ENCODE measurements at places on chromosomes 2 and 18.

DNA sequence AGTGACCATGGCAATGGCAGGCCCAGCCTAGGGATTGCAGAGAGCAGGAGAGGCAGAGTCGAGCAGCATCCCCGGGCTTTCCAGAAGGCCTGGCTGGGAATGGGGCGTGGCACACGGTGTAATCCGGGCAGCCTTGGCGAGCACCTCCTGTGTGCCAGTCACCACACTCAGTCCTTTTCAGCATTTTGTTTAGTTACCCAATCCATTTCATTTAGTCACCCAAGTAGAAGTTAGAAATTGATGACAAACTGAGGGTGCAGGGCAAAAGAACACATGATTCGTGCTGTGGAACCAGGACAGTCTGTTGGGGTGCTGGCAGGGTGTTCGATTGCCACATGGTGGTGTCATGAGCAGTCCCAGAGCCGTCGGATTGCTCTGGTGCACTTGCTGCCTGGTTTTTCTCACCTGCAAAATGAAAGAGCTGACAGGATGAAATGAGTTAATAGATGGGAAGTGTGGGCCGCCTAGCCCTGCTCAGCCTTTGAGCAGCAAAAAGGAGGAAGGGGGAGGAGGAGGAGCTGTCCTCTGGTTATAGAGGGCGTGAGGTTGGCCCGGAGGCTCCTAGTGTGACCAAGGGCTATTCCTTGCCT is 299.4 kb downstream of the AGAP1 start:
- no peak for DNase-seq

DNA sequence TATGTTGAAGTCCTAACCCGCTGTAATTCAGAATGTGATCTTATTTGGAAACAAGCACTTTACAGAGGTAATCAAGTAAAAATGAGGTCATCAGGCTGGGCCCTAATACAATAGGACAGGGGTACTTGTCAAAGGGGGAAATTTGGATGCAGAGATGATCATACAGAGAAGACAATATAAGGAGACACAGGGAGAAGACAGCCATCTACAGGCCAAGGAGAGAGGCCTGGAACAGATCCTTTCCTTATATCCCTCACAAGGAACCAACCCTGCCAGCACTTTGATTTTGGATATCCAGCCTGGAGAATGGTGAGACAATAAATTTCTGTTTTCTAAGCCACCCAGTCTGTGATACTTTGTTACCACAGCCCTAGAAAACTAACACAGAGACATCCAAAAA is 104.3 kb downstream of the METTL4 start:
- no peak for DNase-seq

DNA sequence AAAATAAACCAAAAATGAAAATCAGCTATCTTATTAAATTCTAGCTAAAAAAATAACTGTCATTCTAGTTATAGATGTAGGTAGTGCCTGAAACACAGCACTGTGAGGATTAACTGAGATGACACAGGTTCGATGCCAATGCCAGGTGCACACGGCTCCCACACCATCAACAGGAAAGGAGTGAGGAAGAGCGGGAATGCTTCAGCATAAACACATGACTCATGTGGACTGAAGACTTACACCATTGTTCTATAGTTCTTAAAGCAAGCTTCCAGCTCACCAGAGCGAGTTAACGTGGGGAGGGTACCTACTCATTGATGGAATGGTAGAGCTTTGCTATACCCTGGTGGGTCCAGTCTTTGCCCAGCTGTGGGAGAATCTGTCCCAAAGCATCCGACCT is 76.7 kb downstream of the EMILIN2 start:
- DNase-seq, result no peak

- no peak for DNase-seq
These were observed 60.4 kb upstream of the NABP1 start for GRCh38 chr2:191617575-191617974.

DNA sequence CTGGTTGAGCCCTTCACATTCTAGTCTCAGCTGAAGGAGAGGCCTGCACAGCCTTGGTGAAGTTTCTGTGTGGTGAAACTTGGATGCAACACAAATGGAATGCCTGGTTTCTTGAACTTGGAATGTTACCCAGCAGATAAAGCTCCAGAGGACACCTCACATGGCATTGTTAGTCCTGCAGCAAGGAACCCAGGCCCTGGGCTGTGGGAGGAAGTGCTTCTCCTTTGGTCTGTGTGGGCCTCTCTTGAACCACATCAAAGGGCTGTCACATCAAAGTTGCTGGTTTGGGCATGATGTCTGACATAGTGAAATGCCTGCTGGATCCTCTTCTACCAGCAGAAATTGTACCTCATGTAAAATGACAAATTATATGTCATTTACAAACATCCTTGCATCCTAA is 198.5 kb downstream of the FHOD3 start:
- DNase-seq, result no peak

DNA sequence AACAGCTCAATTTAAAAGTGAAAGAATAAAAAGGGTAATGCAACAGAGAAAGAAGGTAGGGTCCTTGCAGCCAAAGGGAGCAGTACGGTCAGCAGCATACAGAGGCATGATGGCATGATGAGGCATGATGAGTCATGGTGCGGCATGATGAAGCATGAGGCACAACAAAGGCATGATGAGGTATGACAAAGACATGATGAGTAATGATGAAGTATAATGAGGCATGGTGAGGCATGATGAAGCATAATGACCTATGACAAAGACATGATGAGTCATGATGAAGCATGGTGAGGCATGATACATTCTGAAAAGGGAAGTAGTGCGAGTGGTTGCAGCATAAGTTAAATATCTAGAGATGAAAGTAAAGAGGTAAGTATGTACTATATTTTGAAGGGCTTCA is 673.2 kb downstream of the TMEM182 start:
- DNase-seq, result no peak

DNA sequence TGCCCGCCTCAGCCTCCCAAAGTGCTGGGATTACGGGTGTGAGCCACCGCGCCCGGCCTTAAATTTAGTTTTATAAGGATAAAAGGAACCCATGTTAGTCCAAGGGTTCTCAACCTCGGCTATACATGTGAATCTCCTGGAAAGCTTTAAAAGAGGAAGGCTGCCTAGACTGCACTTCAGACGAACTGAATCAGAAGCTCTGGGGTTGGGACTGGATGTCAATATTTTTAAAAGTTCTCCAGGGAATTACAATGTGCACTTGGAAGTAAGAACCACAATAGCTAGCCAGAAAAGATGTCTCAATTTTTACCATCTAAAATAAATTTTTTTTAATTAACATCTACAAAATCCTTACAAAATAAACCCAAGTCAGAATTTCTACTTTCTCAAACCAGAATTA is 10.1 kb downstream of the LMAN2L start:
- no peak for DNase-seq

DNA sequence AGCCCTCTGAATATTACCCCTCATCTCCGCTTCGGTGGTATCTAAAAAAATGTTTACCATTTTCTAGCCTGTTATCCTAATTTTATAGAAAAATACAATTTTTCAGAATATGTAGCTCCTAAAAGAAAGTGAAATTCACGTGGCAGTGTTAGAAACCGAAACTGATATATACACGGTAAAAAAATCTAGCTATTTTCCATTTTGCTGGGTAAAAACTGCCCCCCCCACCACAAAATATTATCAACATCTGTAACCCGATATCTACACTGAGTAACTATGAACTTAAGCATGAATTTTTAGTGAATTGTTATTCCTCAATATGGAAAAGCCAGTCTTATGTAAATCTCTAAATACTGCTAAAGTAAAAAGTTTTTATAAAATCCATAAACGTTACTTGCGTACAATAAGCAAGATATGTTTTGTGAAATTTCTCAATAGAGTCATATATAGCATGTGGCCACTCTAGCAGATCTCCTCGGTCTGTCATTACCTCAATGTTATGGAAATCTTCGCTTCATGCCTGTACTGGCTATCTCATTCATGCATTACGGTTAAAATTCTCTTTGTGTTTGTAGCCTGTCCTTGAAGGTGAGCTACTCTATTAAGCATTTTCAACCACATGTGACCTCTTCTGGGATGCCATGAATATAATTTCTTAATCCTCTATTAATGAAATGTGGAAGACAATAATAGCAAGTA is 524.2 kb downstream of the TRIB2 start:
- DNase-seq, result no peak

- no peak for DNase-seq
These were observed 16.4 kb upstream of the NFATC1 start for GRCh38 chr18:79379251-79379905.

- DNase-seq, result no peak
These were observed 148.9 kb upstream of the EPAS1 start for GRCh38 chr2:46148369-46148736.

DNA sequence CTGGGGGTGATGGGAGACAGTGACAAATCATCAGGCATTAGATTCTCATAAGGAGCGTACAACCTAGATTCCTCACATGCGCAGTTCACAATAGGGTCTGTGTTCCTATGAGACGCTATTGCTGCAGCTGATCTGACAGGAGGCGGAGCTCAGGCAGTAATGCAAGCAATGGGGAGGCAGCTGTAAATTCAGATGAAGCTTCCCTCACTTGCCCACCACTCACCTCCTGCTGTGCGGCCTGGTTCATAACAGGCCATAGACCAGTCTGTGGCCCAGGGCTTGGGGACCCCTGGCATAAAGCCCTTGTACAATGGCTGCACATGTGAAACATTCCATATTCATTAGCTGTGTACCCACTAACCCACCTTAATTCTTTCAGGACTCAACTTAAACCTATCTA is 18.0 kb downstream of the NMUR1 start:
- no peak for DNase-seq

DNA sequence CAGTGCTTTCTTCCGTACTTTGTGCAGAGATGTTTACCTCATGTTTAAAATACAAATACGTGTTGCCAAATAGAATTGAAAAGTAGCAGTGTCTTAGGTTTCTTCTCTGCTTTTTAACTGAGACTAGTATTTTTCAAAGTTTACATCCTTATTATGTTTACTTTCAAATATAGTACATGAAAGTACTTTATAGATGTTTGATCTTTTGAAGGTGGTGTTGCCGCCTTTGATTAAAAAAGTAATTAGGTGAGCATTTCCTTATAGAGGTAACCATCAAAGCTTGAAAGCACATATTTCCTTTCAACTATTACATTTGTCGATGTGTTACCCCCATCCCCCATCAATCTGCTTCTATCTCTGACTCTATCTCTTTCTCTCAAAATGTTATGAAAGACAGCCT is 87.0 kb downstream of the CERS6 start:
- no peak for DNase-seq

DNA sequence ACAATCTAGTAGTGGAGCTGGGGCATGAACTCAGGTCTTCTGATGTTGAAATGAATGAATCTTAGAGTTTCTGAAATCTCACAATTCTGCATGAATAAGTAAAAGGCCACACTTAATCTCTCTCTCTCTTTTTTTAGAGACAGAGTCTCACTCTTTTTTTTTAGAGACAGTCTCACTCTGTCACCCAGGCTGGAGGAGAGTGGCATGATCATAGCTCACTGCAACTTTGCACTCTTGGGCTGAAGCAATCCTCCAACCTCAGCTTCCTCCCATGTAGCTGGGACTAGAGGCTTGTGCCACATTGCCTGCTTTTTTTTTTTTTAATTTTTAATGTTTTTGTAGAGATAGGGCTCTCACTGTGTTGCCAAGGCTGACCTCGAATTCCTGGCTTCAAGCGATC is 68.9 kb upstream of the THOC1 start:
- DNase-seq, result no peak

- no peak for DNase-seq
These were observed 262.6 kb upstream of the THUMPD2 start for GRCh38 chr2:40041422-40042382.

- DNase-seq, result no peak
These were observed 131.2 kb upstream of the SOX11 start for GRCh38 chr2:5561006-5561405.

DNA sequence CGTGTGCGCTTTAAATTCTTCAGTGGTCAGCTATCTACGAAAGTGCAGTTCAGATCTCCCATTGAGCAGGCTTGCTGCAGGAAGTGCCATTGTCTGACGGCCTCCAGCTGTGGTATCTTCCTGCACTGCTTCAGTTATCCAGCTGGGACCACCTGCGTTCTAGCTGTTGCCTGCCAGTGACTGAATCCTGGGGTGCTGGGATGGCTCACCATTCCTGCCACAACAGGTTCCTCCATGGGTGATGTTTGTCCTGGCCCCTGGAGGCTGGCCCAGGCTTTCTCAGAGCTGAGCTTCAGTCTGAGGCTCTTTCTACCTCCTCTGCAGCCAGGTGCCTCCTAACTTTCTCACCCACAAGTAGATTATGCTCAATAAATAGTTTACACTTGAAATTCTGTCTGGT is 498.5 kb upstream of the HS6ST1 start:
- DNase-seq, result no peak

DNA sequence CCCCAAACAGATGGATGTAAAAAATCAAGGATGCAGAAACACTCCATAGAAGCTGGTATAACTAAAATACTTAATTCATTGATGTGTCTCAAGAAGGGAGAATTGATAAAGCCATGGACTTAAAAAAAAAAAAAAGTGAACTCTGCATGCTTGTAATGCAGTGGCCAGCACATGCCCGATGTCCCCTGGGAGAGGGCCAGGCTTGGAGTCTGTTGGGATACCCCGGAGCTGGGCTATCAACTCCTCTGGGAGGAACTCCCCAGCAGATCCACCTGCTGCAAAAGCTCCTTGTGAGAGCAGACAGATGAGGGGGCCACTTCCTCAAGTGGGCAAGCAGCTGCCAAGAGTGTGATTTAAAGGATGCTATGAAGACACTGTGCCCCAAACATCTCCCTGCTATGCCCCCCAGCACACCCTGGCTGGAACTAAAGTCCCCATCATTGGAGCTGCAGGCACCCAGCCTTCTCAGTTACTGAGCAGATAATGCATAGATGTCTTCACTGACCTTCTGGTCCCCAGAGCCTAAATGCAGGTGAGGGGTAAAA is 311.5 kb upstream of the ID2 start:
- no peak for DNase-seq
